ENCODE measurements at places on chromosomes 2 and 18.

GRCh38 chr18:14937271-14937670, 189.3 kb downstream of the ANKRD30B start:
- no peak for DNase-seq

DNA sequence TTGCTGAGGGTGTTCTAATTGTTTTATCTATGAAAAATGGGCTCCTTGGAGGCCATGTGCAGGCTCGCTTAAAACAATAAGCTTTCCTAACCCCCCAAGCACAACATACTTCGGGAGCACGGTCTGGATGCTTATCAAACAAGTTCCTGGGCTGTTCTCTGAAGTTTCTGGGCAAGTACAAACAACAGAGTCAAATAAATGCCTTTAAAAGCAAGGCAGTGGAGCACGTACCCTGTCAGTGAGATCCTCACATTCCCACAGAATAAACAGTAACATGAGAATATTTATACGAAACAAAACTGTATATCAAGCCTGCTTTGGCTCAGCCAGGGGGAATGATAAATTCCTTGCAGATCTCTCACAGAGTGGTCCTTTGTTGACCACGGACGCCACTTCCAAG, 44.8 kb downstream of the FTCDNL1 start:
- DNase-seq = no peak

GRCh38 chr2:74086021-74086420, 61.7 kb downstream of the BOLA3 start:
- DNase-seq = no peak

DNA sequence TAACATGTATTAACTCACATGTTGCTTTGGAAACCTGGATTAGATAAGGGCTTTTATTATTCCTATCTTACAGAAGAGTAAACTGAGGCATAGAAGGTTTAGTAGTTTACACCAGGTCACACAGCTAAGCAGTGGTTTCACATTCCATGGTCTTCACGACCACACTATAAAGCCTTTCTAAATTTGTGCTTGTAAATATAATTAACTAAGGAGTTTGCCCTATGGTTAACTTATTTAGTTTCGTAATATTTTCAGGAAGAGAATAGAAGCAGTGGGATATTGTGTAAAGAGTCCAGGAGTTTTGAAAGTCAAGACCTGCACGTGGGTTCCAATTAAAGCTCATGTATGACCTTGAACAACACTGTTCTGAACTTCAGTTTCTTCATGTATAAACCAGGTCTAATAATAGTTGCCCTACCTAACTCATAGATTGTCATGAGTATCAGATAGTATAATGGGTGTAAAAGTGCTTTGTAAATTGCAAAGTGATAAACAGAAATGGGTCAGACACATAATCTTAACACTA, 19.5 kb upstream of the SOS1 start:
- peak; percentile 38 for DNase-seq

GRCh38 chr2:16767789-16768476, 102.3 kb upstream of the CYRIA start:
- no peak for DNase-seq

DNA sequence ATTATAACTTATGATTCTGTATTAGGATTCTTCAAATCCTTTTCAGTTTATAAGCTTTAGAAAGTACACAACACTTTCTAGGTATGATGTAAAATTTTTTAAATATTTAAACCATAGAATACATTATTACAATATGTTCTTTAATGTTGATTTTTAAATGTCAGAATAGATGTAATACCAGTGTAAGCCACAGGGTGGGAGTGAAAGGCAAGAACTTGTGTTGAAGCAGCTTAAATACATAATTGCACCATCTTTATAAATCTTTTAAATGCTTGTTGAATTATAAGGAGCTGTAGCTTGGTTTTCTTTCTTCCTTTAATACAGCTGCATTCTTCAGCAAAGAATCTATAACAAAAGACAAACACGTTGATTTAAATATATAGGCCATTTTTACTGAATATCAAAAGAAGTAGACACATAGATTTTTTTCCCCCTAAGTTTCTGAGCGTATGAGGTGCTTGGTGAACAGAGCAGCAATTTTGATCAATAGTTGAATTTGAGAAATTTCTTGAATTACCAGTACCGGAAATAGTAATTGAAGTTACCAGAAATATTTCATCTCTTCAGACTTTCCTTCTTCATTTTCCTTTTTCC, 63.0 kb downstream of the TANK start:
- peak; percentile 29 for DNase-seq

- no peak for DNase-seq
Observed at GRCh38 chr2:29061176-29061575, 13.1 kb downstream of the PCARE start.

Measured in NCI-H526 treated with DMSO at 0.1 percent for 48 hours (cell line).